Sigmoid colon (tissue), 7 donors: ENCODE measurements at places on chromosomes 7 and 10. TPM values are rescaled to one million over a fixed set of nuclear protein-coding genes. Genes with fewer than 3 reads are reported as not detected.

The C10orf53 gene
- total RNA-seq = not detected

The VWDE gene
- not detected for total RNA-seq

The ADRB1 gene
- total RNA-seq = 34.5 TPM

The FAM25C gene
- total RNA-seq = not detected

The LRGUK gene
- total RNA-seq = 0.28 TPM

The SPAG6 gene
- total RNA-seq = not detected

The HYAL4 gene
- total RNA-seq = not detected

The HACD1 gene
- total RNA-seq = 45.1 TPM

The SLC18A2 gene
- 0.99 TPM for total RNA-seq

The STEAP2 gene
- total RNA-seq = 26.1 TPM

The PRKG1 gene
- 92.9 TPM for total RNA-seq

The LLCFC1 gene
- not detected for total RNA-seq

The GBX1 gene
- total RNA-seq = not detected

The DCLRE1A gene
- total RNA-seq = 4.9 TPM

The VAX1 gene
- total RNA-seq = not detected

The ANXA11 gene
- total RNA-seq = 109 TPM

The STEAP1 gene
- 14.1 TPM for total RNA-seq

The TMEM196 gene
- total RNA-seq = 0.16 TPM

The CYP2E1 gene
- 2.5 TPM for total RNA-seq

The VWC2 gene
- total RNA-seq = under 0.01 TPM

The ANKRD22 gene
- not detected for total RNA-seq

The TUBAL3 gene
- total RNA-seq = not detected

The SPDYE11 gene
- total RNA-seq = not detected

The CNTNAP2 gene
- total RNA-seq = 0.82 TPM

The FOXP2 gene
- 91.2 TPM for total RNA-seq
